RPMI7951 (cell line): ENCODE measurements at places on chromosomes 16 and 17.

GRCh38 chr17:61420052-61420451, 20.4 kb downstream of the TBX2 start:
- DNase-seq = no peak

- peak; percentile 25 for DNase-seq
Observed at GRCh38 chr16:85428168-85428898, 184.8 kb upstream of the GSE1 start.

GRCh38 chr17:17382971-17383370, 79.8 kb downstream of the NT5M start:
- no peak for DNase-seq

DNA sequence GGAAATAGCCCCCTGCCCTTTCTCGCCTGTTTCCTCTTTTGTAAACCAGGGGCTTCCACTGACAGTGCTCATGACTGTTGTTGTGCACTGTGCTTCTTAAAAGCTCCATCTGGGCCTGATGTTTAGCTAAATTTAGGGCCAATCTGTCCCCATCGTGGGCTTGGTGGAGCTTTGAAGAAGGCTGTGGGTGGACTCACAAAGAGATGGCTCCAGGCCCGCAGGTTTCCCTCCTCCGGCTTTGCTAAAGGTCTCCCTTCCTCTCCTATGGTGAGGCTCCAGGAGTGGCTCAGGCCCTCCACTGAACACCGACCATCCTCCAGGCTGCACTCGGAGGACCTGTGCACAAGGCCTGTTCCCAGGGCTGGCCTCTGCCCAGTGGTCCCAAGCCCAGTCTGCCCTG, 30.2 kb upstream of the XPO6 start:
- DNase-seq = no peak

DNA sequence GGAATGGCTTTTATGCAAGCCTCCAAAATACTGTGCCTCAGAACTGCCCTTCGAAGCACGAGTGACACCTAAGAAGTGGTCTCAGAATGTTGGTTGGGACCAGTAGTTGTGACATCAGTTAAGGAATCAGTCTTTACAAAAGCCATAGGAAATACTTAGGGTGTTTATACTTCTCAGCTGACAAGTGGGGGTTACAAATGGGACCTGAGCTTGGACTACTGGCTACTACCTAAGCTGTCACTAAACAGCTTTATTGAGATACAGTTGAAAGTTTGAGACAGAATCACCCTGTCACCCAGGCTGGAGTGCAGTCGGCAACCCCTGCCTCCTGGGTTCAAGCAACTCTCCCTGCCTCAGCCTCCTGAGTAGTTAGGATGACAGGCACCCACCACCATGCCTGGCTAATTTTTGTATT, 5.0 kb downstream of the RPL19 start:
- no peak for DNase-seq
